ENCODE measurements at places on chromosomes 2 and 18. TPM values are rescaled to one million over a fixed set of nuclear protein-coding genes. Genes with fewer than 3 reads are reported as not detected.

The G6PC2 gene
- not detected for total RNA-seq

The SLC16A14 gene
- total RNA-seq, result 0.47 TPM

The KCNG2 gene
- not detected for total RNA-seq

The RGPD8 gene
- 13.1 TPM for total RNA-seq

The ICA1L gene
- 3.8 TPM for total RNA-seq

The EPB41L3 gene
- not detected for total RNA-seq

The FAM110C gene
- 0.37 TPM for total RNA-seq

The CHRNA1 gene
- total RNA-seq, result not detected

The DSG4 gene
- not detected for total RNA-seq

The SGPP2 gene
- total RNA-seq, result 0.44 TPM

GRCh38 chr2:217816396-217816869, 186.4 kb downstream of the TNS1 start:
- no peak for DNase-seq
- H3K27ac ChIP-seq, result no peak overlapping the region

- no peak overlapping the region for H3K4me3 ChIP-seq
- H3K36me3 ChIP-seq, result no peaks in the 10 kb centered on the region
- H3K4me1 ChIP-seq, result no peaks in the 10 kb centered on the region
Measured at GRCh38 chr2:183112577-183112976, 11.7 kb upstream of the NUP35 start.

GRCh38 chr2:180143633-180144337, 136.7 kb upstream of the CWC22 start:
- no peak overlapping the region for H3K27ac ChIP-seq
- no peak overlapping the region for H3K4me3 ChIP-seq
- H3K4me1 ChIP-seq, result no peaks in the 10 kb centered on the region

DNA sequence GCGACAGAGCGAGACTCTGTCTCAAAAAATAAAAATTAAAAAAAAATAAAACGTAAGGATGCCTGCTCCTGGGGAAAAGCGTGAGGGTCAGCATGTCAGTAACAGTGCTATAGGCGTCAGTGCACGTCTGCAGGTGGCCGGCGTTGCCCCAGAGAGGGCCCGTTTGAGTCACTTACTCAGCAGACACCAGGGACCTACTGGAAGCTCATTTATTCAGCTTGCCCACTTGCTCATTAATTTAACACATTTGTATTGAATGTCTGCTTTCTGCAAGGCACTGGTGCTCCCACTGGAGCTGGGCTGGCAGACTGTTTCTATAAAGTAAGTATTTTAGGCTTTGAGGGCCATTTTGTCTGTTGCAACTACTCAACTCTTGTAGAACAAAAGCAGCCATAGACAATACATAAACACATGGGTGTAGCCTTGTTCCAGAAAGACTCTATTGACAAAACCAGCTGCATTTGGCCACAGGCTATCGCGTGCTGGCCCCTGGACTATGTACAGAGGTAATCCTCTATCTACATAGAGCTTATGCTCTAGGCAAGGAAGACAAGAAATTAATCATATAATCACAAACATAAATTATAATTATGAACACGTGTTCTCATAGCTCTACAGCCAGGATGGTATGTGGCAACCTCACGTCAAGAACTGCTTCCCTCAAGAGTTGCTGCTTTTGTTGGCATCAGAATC, 73.2 kb downstream of the KLHL29 start:
- H3K36me3 ChIP-seq, result no peaks in the 10 kb centered on the region
- H3K4me1 ChIP-seq, result peaks cover 7% of the 10 kb centered on the region
- DNase-seq, result no peak
- H3K27me3 ChIP-seq, result peaks cover 36% of the 10 kb centered on the region

GRCh38 chr18:681985-682384, 24.5 kb downstream of the TYMS start:
- H3K36me3 ChIP-seq, result peaks cover 46% of the 10 kb centered on the region
- no peaks in the 10 kb centered on the region for H3K27me3 ChIP-seq
- DNase-seq, result peak; percentile 91
- peaks cover 35% of the 10 kb centered on the region for H3K4me1 ChIP-seq
- peak overlapping the region; percentile 19 for H3K4me3 ChIP-seq
- peak overlapping the region; percentile 90 for H3K27ac ChIP-seq

DNA sequence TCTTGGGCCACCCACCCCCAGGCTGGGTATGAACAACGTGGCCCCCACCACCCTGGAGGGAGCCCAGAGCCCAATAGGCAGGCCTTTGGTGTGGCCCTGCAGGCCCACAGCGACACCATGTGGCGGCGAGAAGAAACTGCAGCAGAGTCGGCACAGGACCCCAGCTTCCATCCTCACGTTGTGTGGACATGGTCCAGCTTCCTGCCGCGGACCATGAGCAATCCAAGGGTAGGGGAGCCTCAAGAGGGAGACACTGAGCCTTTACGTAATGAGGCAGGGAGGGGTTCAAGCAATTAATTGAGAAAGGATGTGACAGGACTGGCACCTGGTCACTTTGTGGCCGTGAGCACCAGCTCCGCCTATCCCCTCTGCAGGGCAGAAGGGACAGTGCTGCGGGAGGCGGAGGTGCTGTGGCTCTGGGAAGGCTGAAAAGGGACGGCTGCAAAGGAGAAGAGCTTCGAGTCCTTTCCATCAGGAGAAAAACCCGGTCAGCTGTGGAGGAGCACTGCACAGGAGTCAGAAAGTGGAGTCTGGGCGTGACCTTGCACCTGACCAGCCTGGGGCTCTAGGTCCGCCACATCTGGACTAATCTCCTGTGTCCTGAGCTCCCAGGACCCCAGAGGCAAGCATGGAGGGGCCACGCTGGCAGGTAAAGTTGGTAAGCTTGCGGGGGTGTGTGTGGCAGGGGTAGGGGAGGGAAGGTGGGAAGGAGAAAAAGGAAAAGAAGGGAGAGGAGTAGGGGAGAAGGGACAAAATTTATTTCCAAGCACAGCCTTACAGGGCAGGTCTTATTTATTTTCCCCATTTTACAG, 44.9 kb downstream of the TMEM37 start:
- H3K27ac ChIP-seq, result no peak overlapping the region
- no peak overlapping the region for H3K4me3 ChIP-seq
- no peaks in the 10 kb centered on the region for H3K36me3 ChIP-seq
- H3K4me1 ChIP-seq, result no peaks in the 10 kb centered on the region

- peak; percentile 52 for DNase-seq
- H3K4me1 ChIP-seq, result peaks cover 57% of the 10 kb centered on the region
- H3K27me3 ChIP-seq, result peaks cover 12% of the 10 kb centered on the region
- no peaks in the 10 kb centered on the region for H3K36me3 ChIP-seq
Measured at GRCh38 chr2:30226144-30227032, 4.9 kb upstream of the LBH start.

- H3K36me3 ChIP-seq, result no peaks in the 10 kb centered on the region
- peaks cover 7% of the 10 kb centered on the region for H3K4me1 ChIP-seq
- no peak overlapping the region for H3K27ac ChIP-seq
- peaks cover 41% of the 10 kb centered on the region for H3K27me3 ChIP-seq
- H3K4me3 ChIP-seq, result no peak overlapping the region
Measured at GRCh38 chr2:143847257-143847656, 672.7 kb downstream of the ZEB2 start.

DNA sequence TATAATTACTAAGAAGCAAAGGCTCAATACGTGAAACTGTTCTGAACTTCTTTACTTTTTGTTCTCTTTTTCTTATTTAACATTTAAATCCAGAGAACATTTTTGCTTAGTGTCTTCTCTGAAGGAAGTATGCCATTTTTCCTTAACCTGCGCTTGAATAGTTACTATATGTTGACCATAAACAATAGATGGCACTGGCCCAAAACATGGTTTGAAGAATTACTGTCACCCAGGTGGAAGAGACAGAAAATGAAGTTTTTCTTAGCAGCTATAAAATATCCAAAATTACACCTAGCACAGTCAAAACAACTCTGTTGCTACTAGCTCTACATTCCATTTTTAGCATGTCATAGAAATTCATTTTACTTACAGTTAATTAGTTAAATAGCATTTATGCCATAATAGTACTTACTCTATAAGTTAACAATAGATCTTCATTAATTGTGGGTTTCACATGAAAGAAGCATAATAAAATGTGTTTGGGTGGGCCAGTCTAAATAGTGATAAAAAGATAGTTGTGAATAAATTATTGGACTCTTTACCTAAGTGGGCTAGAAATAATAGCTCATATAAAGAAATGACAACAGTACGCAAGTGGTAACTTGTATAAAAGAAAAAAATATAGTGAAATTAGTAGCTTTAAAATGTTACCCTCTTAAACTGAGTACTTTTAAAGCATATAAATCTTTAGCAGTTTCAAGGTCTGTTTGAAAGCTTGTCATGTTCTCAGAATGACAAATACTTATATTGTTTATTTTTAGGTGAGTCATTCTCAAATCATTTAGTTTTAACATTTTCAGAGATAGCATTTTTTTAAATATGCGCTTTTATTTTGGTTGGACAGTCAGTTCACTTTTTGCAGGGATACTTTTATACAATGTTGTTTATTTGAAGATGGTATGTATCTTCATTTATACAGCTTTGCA, 3.7 kb downstream of the ETAA1 start:
- no peak for DNase-seq
- H3K4me1 ChIP-seq, result peaks cover 21% of the 10 kb centered on the region
- no peak overlapping the region for H3K27ac ChIP-seq
- H3K27me3 ChIP-seq, result no peaks in the 10 kb centered on the region
- H3K4me3 ChIP-seq, result no peak overlapping the region

- H3K27ac ChIP-seq, result no peak overlapping the region
- no peaks in the 10 kb centered on the region for H3K4me1 ChIP-seq
- H3K4me3 ChIP-seq, result no peak overlapping the region
- no peaks in the 10 kb centered on the region for H3K36me3 ChIP-seq
- H3K27me3 ChIP-seq, result peaks cover 78% of the 10 kb centered on the region
Measured at GRCh38 chr2:69082430-69082997, 69.5 kb downstream of the ANTXR1 start.

DNA sequence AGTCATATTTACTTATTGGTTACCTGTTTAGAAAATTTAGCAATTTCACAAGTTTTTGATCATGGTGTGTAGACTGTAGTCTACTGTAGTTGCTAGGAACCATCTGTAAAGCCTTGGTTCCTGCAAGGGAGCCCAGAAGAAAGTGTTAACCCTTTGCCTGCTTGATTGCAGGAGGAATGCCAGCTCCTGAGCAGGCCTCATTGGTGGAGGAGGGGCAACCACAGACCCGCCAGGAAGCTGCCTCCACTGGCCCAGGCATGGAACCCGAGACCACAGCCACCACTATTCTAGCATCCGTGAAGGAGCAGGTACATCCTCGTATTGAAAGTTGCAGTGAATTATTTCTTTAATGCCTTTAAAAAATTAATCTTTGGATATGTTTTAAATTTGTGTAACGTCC, 76.3 kb downstream of the PKP4 start:
- no peak overlapping the region for H3K4me3 ChIP-seq
- H3K36me3 ChIP-seq, result peaks cover 2% of the 10 kb centered on the region
- no peaks in the 10 kb centered on the region for H3K27me3 ChIP-seq
- H3K4me1 ChIP-seq, result peaks cover 2% of the 10 kb centered on the region
- no peak overlapping the region for H3K27ac ChIP-seq

DNA sequence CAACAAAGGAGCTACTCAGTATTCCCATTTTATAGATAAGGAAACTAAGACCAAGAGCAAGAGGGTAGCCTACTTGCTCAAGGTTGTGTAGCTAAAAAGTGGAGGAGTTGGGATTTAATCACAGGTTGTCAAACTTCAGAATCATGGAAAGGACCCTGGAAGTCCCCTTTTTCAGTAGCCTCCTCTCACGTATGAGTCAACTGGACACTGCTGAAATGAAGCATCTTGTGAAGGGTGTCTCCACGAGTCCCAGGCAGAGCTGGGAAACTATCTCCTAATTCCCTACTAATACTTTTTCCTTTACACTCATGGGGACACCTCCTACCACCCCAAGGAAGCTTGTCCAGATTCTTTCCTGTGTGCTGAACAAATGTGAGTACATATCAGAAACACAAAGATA, 155.8 kb downstream of the RHBDD1 start:
- peaks cover 13% of the 10 kb centered on the region for H3K36me3 ChIP-seq
- no peaks in the 10 kb centered on the region for H3K27me3 ChIP-seq
- peaks cover 2% of the 10 kb centered on the region for H3K4me1 ChIP-seq
- no peak for DNase-seq
- no peak overlapping the region for H3K4me3 ChIP-seq
- H3K27ac ChIP-seq, result no peak overlapping the region

GRCh38 chr2:146079216-146079615, 1559.3 kb upstream of the ZEB2 start:
- H3K4me1 ChIP-seq, result no peaks in the 10 kb centered on the region
- no peak for DNase-seq
- no peaks in the 10 kb centered on the region for H3K36me3 ChIP-seq
- H3K4me3 ChIP-seq, result no peak overlapping the region
- no peak overlapping the region for H3K27ac ChIP-seq
- no peaks in the 10 kb centered on the region for H3K27me3 ChIP-seq

DNA sequence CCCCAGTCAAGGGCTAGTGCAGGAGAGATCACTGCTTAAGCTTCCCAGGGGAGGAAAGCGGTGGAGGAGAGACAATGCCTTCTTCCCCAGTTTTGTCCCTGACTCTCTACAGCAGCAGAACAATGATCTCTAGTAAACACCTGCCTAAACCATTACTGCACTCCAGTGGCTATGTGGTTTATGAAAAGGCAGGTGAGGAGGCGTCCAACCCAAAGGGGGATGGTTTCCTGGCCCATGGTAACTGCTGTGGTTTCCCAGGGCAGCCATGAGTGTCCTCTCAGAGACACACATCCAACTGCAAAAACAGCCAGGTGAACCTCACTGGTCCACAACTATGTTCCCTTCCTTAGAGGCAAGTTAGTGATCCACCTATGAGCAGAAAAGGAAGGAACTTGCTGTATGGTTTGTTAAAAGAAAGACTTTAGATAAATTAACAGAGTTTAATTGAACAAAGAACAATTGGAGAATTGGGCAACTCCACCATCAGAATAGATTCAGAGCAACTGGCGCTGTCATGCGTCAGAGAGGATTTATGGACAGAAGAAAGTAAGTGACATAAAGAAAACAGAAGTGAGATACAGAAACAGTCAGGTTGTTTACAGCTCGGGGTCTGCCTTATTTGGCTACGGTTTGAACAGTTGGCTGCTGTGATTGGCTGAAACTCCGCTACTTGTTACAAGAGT, 4.8 kb upstream of the TTC39C start:
- H3K36me3 ChIP-seq, result peaks cover 3% of the 10 kb centered on the region
- peaks cover 59% of the 10 kb centered on the region for H3K4me1 ChIP-seq
- peak; percentile 76 for DNase-seq
- H3K27ac ChIP-seq, result peak overlapping the region; percentile 76

- no peak overlapping the region for H3K4me3 ChIP-seq
- DNase-seq, result no peak
- peaks cover 5% of the 10 kb centered on the region for H3K27me3 ChIP-seq
Measured at GRCh38 chr2:101534149-101534611, 59.3 kb upstream of the RFX8 start.

- H3K4me3 ChIP-seq, result no peak overlapping the region
- no peak for DNase-seq
- H3K36me3 ChIP-seq, result no peaks in the 10 kb centered on the region
- H3K27me3 ChIP-seq, result no peaks in the 10 kb centered on the region
Measured at GRCh38 chr2:179612108-179612507, 249.3 kb downstream of the ZNF385B start.

DNA sequence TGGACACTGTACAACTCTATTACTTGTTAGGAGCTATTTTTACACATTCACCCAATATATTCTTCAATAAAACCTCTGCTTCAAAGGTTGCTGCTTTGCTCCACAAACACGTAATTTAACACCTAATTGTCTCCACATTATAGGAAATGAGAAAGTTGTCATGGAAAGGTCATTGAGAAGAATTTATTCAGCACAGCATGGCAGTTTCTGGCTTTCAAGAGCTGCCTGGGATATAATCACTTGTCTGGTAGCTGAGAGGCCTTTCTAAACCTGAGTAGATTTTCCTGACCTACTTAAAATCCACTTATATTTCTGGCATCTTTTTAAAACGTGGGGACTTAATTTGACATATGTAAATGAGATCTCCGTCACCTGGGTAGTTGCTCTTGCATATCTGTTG, 216.1 kb downstream of the ZNF804A start:
- H3K27ac ChIP-seq, result no peak overlapping the region
- H3K27me3 ChIP-seq, result no peaks in the 10 kb centered on the region
- H3K4me3 ChIP-seq, result no peak overlapping the region
- no peaks in the 10 kb centered on the region for H3K36me3 ChIP-seq
- H3K4me1 ChIP-seq, result no peaks in the 10 kb centered on the region

Data from activated CD8-positive, alpha-beta memory T cell treated with anti-CD3 and anti-CD28 coated beads, Interleukin-2, amount 10 ng/mL, durations not matched to agents 7 days and 5 days (primary cell).